SJCRH30 (cell line): ENCODE measurements at places on chromosomes 2 and 18. TPM values are rescaled to one million over a fixed set of nuclear protein-coding genes. Genes with fewer than 3 reads are reported as not detected.

GRCh38 chr2:162219426-162219825, 23.8 kb downstream of the FAP start:
- no peaks in the 10 kb centered on the region for H3K36me3 ChIP-seq
- H3K27ac ChIP-seq: no peak overlapping the region
- H3K4me1 ChIP-seq: no peaks in the 10 kb centered on the region
- H3K4me3 ChIP-seq: no peak overlapping the region
- H3K27me3 ChIP-seq: no peaks in the 10 kb centered on the region

The WDR43 gene
- 129 and 155 TPM in 2 replicates for total RNA-seq

The COL6A3 gene
- total RNA-seq: 0.04 TPM in 1 of 2 replicates, not detected in the other

- H3K27ac ChIP-seq: no peak overlapping the region
- H3K36me3 ChIP-seq: no peaks in the 10 kb centered on the region
- H3K4me1 ChIP-seq: peaks cover 13% of the 10 kb centered on the region
Measured at GRCh38 chr2:54401554-54401953, 54.6 kb upstream of the SPTBN1 start.

DNA sequence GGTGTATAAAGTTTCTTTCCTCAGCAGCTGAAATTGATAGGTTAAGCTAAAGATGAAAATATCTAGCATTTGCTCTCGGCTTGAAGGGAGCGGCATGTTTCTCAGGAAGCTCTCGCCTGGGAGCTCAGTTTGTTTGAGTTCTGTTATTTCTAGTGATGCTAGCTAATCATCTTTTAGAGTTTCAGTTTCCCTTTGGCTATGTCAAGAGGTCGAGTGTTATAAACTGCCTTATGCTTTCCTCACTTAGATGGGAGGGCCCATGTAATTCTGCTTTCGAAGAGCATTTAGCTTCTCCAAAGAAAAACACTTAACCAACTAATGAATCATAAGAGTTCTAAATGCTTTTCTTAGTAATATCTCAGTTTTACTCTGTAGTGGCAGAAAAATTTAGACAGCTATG, 33.6 kb downstream of the PLCL1 start:
- no peak for DNase-seq
- no peaks in the 10 kb centered on the region for H3K27me3 ChIP-seq
- H3K27ac ChIP-seq: no peak overlapping the region
- H3K4me1 ChIP-seq: no peaks in the 10 kb centered on the region
- no peak overlapping the region for H3K4me3 ChIP-seq

The SGPP2 gene
- total RNA-seq: not detected in 2 replicates

- H3K4me3 ChIP-seq: no peak overlapping the region
- H3K36me3 ChIP-seq: no peaks in the 10 kb centered on the region
- no peaks in the 10 kb centered on the region for H3K4me1 ChIP-seq
- H3K27me3 ChIP-seq: no peaks in the 10 kb centered on the region
- DNase-seq: no peak
- H3K27ac ChIP-seq: no peak overlapping the region
Measured at GRCh38 chr18:22695674-22696073, 237.5 kb upstream of the RBBP8 start.

The RANBP2 gene
- 107 and 120 TPM in 2 replicates for total RNA-seq

- H3K36me3 ChIP-seq: no peaks in the 10 kb centered on the region
- no peak overlapping the region for H3K27ac ChIP-seq
- H3K27me3 ChIP-seq: no peaks in the 10 kb centered on the region
- no peak overlapping the region for H3K4me3 ChIP-seq
- DNase-seq: no peak
Measured at GRCh38 chr18:13420969-13421686, 202.6 kb downstream of the LDLRAD4 start.

The ALPP gene
- 0.08 TPM in 1 of 2 replicates, not detected in the other for total RNA-seq

- no peak overlapping the region for H3K4me3 ChIP-seq
- H3K4me1 ChIP-seq: peaks cover 9% of the 10 kb centered on the region; the same call in 1 of the 2 replicates
- no peaks in the 10 kb centered on the region for H3K36me3 ChIP-seq
- H3K27ac ChIP-seq: no peak overlapping the region
Measured at GRCh38 chr2:43020990-43021669, 205.3 kb downstream of the ZFP36L2 start.

The ERICH2 gene
- total RNA-seq: 0.68 and 2.1 TPM in 2 replicates

The IL18RAP gene
- total RNA-seq: not detected in 2 replicates

The HOXD10 gene
- 1.3 and 2.2 TPM in 2 replicates for total RNA-seq

GRCh38 chr2:183081911-183082310, 3.4 kb downstream of the DUSP19 start:
- H3K4me1 ChIP-seq: no peaks in the 10 kb centered on the region; the same call in 1 of the 2 replicates
- DNase-seq: peak; percentile 33
- no peaks in the 10 kb centered on the region for H3K36me3 ChIP-seq
- H3K27me3 ChIP-seq: 0 out of 2 replicates have a peak, but pooled peaks cover 3% of the 10 kb centered on the region
- H3K27ac ChIP-seq: no peak overlapping the region
- H3K4me3 ChIP-seq: no peak overlapping the region

The ARHGAP25 gene
- 6.3 and 6.6 TPM in 2 replicates for total RNA-seq

GRCh38 chr2:189249171-189249570, 69.6 kb upstream of the COL5A2 start:
- H3K27ac ChIP-seq: no peak overlapping the region
- H3K4me1 ChIP-seq: peaks cover 6% of the 10 kb centered on the region
- no peaks in the 10 kb centered on the region for H3K27me3 ChIP-seq
- H3K4me3 ChIP-seq: no peak overlapping the region

- no peaks in the 10 kb centered on the region for H3K36me3 ChIP-seq
- no peak overlapping the region for H3K27ac ChIP-seq
- H3K27me3 ChIP-seq: no peaks in the 10 kb centered on the region
- DNase-seq: no peak
- H3K4me1 ChIP-seq: no peaks in the 10 kb centered on the region
Measured at GRCh38 chr18:8006979-8007378, 439.9 kb downstream of the PTPRM start.

GRCh38 chr2:69081001-69081580, 68.1 kb downstream of the ANTXR1 start:
- H3K36me3 ChIP-seq: peaks cover 77% of the 10 kb centered on the region
- no peak overlapping the region for H3K27ac ChIP-seq
- H3K27me3 ChIP-seq: no peaks in the 10 kb centered on the region
- H3K4me1 ChIP-seq: no peaks in the 10 kb centered on the region
- H3K4me3 ChIP-seq: no peak overlapping the region
- no peak for DNase-seq

DNA sequence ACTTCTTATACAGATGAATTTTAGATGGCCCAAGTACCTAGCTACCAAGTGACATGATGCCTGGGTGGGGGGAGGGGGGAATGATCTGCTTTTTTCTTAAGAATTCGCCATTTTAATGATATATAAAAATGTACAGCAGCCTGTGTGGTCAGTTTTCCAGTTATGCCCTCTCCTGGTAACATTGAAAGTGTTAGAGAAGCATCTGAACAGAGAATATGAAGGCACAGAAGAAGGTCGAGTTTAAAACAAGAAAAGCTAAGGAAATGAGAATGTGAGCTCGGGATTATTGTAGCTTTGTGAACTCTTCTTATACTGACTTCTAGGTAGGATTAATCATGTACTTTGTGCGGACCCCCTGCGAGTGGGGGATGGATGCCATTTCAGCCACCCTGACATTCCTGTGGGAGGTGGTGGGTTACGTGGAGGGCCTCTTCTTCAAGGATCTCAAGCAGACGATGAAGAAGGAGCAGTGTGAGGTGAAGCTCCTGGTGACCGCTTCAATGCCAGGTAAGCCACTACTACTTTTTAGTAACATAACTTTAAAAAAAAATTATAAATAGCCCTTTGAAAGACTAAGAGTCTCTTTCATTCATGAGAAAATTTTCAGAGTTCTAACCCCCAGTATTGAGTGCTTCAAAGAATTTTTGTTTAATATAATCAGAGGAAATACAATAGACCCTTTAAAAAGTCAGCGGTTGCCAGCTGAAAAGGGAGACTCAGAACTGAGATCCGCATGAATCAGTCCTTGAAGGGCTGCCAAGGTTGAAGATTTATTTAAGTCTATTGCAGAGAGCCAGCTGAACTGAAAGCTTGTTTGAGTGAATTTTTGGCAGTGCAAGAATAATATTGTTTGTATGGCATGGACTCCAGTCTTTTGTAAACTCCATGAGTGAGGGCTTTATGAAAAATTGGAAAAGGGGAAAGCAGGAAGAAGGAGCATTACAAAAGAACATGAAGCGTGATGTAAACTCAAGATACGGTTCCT, 68.6 kb upstream of the RPE start:
- DNase-seq: peak; percentile 29
- H3K36me3 ChIP-seq: no peaks in the 10 kb centered on the region
- peak overlapping the region; percentile 44 for H3K27ac ChIP-seq
- peaks cover 19% of the 10 kb centered on the region for H3K4me1 ChIP-seq
- no peaks in the 10 kb centered on the region for H3K27me3 ChIP-seq
- peak overlapping the region; percentile 37 for H3K4me3 ChIP-seq

- DNase-seq: no peak
- peaks cover 8% of the 10 kb centered on the region; the same call in 1 of the 2 replicates for H3K4me1 ChIP-seq
- H3K4me3 ChIP-seq: no peak overlapping the region
- H3K27me3 ChIP-seq: no peaks in the 10 kb centered on the region
Measured at GRCh38 chr2:101951296-101951695, 40.5 kb upstream of the IL1R2 start.

DNA sequence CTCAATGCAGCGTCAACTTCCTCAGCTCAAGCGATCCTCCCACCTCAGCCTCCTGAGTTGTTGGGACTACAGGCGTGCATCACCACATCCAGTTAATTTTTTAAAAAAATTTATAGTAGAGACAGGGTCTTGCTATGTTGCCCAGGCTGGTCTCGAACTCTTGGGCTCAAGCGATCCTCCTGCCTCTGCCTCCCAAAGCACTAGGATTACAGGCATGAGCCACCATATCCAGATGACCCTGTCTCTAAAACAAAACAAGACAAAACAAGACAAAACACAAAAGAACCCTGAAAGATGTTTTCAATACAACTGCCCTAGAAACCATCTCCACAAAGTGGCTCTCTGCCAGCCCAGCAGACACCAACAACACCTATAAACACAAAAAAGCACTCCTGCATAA, 31.4 kb downstream of the ANKRD29 start:
- DNase-seq: no peak
- H3K36me3 ChIP-seq: no peaks in the 10 kb centered on the region
- H3K4me3 ChIP-seq: no peak overlapping the region
- H3K27me3 ChIP-seq: no peaks in the 10 kb centered on the region

DNA sequence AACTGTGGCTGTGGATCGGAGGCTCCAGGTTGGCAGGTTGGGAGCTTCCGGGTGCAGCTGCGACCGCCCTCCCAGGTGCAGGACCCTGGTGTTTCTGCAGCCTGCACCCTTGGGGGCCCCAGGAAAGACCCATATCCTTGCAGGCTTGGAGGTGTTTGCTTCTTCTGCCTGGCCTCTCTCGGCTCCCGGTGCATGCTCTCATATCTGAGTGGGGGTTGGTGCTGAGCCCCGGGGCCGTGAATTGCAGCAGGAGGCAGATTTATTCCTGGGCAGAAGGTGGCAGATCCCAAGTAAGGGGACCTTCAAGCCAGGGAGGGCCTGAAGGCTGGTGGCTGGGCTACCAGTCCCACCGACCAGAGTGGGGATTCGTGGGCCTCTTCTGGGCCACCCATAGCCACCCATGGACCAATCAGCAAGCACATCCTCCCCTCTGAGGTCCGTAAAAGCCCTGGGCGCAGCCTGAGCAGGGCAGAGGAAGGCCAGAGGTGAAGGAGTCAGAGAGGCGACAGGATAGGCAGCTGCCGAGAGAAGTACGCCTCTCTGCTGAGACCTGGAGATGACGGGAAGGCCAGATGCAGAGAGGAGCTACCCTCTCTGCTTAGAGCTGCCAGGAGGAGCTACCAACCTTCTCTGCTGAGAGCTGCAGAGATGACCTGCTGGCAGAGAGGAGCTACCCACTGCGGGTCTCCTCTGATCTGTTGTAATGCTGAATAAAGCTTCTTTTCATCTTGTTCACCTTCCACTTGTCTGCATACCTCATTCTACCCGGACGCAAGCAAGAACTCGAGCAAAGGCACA, 1279.0 kb upstream of the LRRTM1 start:
- H3K4me1 ChIP-seq: 0 out of 2 replicates have a peak, but pooled peaks cover under 1% of the 10 kb centered on the region
- DNase-seq: no peak
- H3K27me3 ChIP-seq: peaks cover 7% of the 10 kb centered on the region; the same call in 1 of the 2 replicates
- H3K4me3 ChIP-seq: no peak overlapping the region
- H3K36me3 ChIP-seq: no peaks in the 10 kb centered on the region
- no peak overlapping the region for H3K27ac ChIP-seq

GRCh38 chr2:227849906-227850305, 21.5 kb upstream of the DAW1 start:
- H3K36me3 ChIP-seq: no peaks in the 10 kb centered on the region
- H3K27me3 ChIP-seq: no peaks in the 10 kb centered on the region
- no peak overlapping the region for H3K4me3 ChIP-seq

- no peak overlapping the region for H3K27ac ChIP-seq
- no peak overlapping the region for H3K4me3 ChIP-seq
- peaks cover 4% of the 10 kb centered on the region; the same call in 1 of the 2 replicates for H3K4me1 ChIP-seq
- no peaks in the 10 kb centered on the region for H3K36me3 ChIP-seq
- H3K27me3 ChIP-seq: no peaks in the 10 kb centered on the region
- DNase-seq: no peak
Measured at GRCh38 chr18:45241271-45241670, 374.0 kb upstream of the SLC14A2 start.

GRCh38 chr2:202773301-202773973, 98.1 kb downstream of the ICA1L start:
- H3K27ac ChIP-seq: no peak overlapping the region
- no peaks in the 10 kb centered on the region for H3K36me3 ChIP-seq
- H3K4me1 ChIP-seq: no peaks in the 10 kb centered on the region
- no peak overlapping the region for H3K4me3 ChIP-seq
- H3K27me3 ChIP-seq: no peaks in the 10 kb centered on the region
- no peak for DNase-seq

The BCL2 gene
- 6.0 and 6.8 TPM in 2 replicates for total RNA-seq

DNA sequence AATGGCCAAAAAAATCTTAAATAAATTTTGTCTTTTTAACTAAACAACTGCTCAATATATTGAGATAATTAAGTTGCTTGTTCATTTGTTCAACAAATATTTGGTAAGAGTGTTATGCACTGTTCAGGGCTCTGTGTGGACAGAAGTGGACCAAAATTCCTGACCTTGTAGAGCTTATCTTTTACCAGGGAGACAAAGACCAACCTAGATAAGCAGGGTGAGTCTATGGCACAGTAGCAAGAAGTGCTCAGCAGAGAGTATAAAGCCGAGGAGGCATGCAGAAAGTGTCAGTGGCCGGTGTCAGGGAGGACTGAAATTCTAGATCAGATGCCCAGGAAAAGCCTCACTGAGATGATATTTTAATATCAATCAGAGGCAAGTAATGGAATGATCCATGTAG, 2.6 kb downstream of the RAB27B start:
- H3K27ac ChIP-seq: no peak overlapping the region
- no peak for DNase-seq
- H3K4me3 ChIP-seq: no peak overlapping the region
- no peaks in the 10 kb centered on the region for H3K36me3 ChIP-seq

The TGOLN2 gene
- 73.5 and 80.3 TPM in 2 replicates for total RNA-seq

The CHST10 gene
- 20.0 and 27.4 TPM in 2 replicates for total RNA-seq

DNA sequence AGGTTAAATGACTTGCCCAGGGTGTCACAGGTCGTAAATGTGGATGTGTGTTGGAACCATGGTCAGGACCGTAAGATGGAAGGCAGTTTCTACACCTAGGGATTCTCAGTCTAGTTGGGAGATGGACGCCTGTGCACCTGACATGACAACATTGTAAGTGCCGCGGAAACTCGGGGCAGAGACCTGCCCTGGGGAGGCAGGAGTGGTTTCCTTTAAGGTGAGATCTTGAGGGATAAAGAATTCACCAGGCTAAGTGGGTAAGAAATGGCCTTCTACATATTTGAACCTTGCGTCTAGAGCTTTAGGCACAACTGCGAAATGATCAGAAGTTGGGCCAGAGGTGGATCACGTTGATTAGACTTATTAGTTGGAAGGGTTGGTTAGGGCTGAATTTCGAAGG, 1.6 kb downstream of the DGKD start:
- H3K27ac ChIP-seq: no peak overlapping the region

GRCh38 chr2:43013821-43014345, 212.5 kb downstream of the ZFP36L2 start:
- H3K27me3 ChIP-seq: no peaks in the 10 kb centered on the region
- no peak overlapping the region for H3K27ac ChIP-seq

The ZAP70 gene
- 0.30 and 0.35 TPM in 2 replicates for total RNA-seq

The SOX11 gene
- total RNA-seq: 18.8 and 19.8 TPM in 2 replicates
